Pancreas (tissue), 10 donors: ENCODE measurements at places on chromosomes 11 and 22.

- H3K27ac ChIP-seq, result no peak overlapping the region
- H3K4me1 ChIP-seq, result no peaks in the 10 kb centered on the region
- H3K27me3 ChIP-seq, result no peaks in the 10 kb centered on the region
Measured at GRCh38 chr11:112881461-112881860, 79.8 kb upstream of the NCAM1 start.

DNA sequence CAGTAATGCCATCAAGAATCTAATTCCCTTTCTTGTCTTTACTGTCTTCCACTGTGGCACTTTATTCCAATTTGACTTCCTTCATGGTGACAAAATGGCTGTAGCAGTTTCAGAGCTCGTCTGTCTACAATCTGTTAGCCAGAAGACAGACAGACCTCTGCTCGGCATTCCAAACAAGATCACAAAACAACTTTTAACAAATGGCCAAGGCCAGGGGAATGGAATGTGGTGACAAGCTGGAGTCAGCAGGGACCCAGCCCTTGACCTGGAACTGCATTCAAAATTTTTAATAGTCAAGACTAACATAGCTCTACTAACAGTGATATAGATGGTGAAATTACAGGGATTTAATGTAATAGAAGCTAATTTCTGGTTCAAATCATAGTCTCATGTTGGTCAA lies 637.2 kb downstream of the ETS1 start:
- H3K27ac ChIP-seq, result no peak overlapping the region
- no peaks in the 10 kb centered on the region for H3K4me1 ChIP-seq
- H3K36me3 ChIP-seq, result no peaks in the 10 kb centered on the region
- H3K4me3 ChIP-seq, result no peak overlapping the region
- no peaks in the 10 kb centered on the region for H3K27me3 ChIP-seq

- DNase-seq, result no peak
- no peaks in the 10 kb centered on the region for H3K36me3 ChIP-seq
- no peak overlapping the region for H3K27ac ChIP-seq
- H3K27me3 ChIP-seq, result no peaks in the 10 kb centered on the region
- no peak overlapping the region for H3K4me3 ChIP-seq
- no peaks in the 10 kb centered on the region for H3K4me1 ChIP-seq
Measured at GRCh38 chr11:75743711-75744563, 24.6 kb upstream of the DGAT2 start.

DNA sequence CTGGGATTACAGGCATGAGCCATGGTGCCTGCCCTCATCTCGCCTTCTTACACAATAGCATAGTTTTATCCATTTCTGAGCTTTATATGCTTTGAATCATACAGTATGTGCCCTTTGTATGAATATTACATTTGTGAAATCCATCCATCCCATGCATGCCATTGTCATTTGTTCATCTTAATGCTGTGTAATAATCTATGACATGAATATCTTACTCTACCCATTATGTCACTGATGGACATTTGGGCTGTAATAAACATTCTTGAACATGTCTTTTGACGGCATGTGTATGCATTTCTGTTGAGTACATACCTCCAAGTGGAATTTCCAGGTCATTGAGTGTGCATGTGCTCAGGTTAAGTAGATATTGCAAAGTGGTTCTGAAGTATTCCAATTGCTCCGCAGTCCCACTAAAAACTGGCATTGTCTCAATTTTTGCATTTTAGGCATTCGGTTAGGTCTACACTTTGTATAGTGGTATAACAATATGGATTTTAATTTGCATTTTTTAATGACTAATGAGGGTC lies 339.3 kb upstream of the SYN3 start:
- no peaks in the 10 kb centered on the region for H3K27me3 ChIP-seq
- no peak overlapping the region for H3K27ac ChIP-seq
- DNase-seq, result no peak
- no peak overlapping the region for H3K4me3 ChIP-seq
- H3K36me3 ChIP-seq, result no peaks in the 10 kb centered on the region
- no peaks in the 10 kb centered on the region for H3K4me1 ChIP-seq

GRCh38 chr11:111694851-111695250 lies 71.3 kb downstream of the PPP2R1B start:
- no peaks in the 10 kb centered on the region for H3K27me3 ChIP-seq
- DNase-seq, result no peak
- H3K36me3 ChIP-seq, result no peaks in the 10 kb centered on the region
- H3K27ac ChIP-seq, result no peak overlapping the region
- no peak overlapping the region for H3K4me3 ChIP-seq
- peaks cover 10% of the 10 kb centered on the region for H3K4me1 ChIP-seq

DNA sequence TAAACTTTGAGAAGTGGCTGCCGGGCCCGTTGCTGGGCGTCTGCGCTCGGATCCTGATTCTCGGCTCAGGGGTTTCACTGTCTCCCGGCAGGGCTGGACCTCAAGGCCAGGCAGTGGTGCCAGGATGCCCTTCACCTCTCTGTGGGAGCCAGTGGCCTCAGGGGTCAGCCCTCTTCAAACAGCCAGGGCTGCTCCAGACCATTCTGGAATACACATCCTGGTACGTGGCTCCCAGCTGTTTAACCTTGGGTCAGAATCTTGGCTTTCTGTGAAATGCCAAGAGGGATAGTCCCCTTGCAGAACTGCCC lies 70.5 kb downstream of the MPPED1 start:
- peak; percentile 47 for DNase-seq
- no peak overlapping the region for H3K4me3 ChIP-seq
- H3K27me3 ChIP-seq, result peaks cover 4% of the 10 kb centered on the region
- H3K4me1 ChIP-seq, result no peaks in the 10 kb centered on the region
- H3K27ac ChIP-seq, result no peak overlapping the region

DNA sequence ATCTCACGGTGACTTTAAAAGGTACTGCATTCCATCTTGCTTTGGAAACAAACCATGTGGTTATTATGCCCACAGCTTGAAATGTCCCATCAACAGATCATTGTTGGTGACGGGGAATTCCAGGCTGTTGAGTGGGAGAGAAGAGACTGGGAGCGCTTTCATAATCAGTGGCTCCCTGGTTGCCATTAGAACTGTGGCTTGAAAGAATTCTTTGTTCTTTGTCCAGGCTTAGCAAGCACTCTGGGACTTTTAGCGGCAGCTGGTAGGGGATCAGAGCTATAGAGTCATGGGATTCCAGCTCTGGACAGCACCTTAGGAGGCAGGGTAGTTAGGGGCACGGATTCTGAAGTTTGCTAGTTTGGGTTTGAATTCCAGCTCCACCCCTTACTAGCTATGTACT lies 22.0 kb downstream of the MMP20 start:
- DNase-seq, result no peak
- H3K4me3 ChIP-seq, result no peak overlapping the region
- H3K4me1 ChIP-seq, result no peaks in the 10 kb centered on the region
- H3K36me3 ChIP-seq, result no peaks in the 10 kb centered on the region

- H3K27me3 ChIP-seq, result no peaks in the 10 kb centered on the region
- DNase-seq, result peak; percentile 88
Measured at GRCh38 chr11:1300569-1301187, 8.8 kb downstream of the TOLLIP start.

GRCh38 chr11:40186437-40187263 lies 1272.8 kb downstream of the LRRC4C start:
- peaks cover 3% of the 10 kb centered on the region for H3K4me1 ChIP-seq
- no peak overlapping the region for H3K4me3 ChIP-seq
- DNase-seq, result no peak

DNA sequence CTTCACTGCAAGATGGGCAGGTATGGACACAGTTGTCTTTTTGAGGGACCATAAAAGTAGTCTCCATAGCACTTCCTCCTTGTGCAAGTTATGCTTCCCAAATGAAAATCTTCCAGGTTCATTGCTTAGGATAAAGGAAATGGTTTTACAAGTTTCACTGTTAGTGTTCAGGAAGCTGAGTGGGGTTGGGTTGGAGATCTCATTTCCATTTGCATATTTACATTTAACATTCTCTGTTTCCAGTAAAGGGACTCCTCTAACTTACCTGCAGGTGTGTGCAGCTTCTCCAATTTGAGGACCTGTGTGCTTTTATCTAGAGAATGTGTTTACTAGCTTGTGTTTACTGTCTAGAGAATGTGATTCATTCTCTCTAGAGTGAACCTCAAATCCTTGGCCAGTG lies 141.3 kb upstream of the POU2AF2 start:
- no peaks in the 10 kb centered on the region for H3K36me3 ChIP-seq
- no peaks in the 10 kb centered on the region for H3K4me1 ChIP-seq
- H3K27ac ChIP-seq, result no peak overlapping the region

DNA sequence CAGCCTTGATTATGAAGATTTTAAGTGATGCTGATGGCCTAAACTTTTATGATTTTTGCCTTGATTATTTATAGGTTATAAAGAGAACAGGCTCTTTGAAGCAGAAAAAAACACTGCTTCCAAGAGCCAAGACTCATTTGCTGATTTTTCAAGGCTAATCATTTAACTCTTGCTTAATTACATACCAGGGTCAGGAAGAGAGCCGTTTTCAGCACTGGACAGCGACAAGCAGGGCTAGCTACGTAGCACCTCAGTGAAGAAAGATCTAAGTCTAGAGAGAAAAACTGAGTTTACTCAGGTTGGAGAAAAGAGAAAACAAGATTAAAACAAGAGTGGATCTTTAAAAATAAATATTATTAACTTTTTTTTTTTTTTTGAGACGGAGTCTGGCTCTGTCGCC lies 615.4 kb upstream of the B3GAT1 start:
- no peak overlapping the region for H3K4me3 ChIP-seq
- DNase-seq, result peak; percentile 11
- H3K4me1 ChIP-seq, result no peaks in the 10 kb centered on the region
- H3K27ac ChIP-seq, result no peak overlapping the region

- H3K27me3 ChIP-seq, result no peaks in the 10 kb centered on the region
- no peak overlapping the region for H3K27ac ChIP-seq
- no peaks in the 10 kb centered on the region for H3K4me1 ChIP-seq
- H3K36me3 ChIP-seq, result no peaks in the 10 kb centered on the region
- no peak overlapping the region for H3K4me3 ChIP-seq
Measured at GRCh38 chr22:48338793-48339705, 1488.6 kb downstream of the BRD1 start.

GRCh38 chr11:6206456-6207180 lies 1.3 kb downstream of the C11orf42 start:
- DNase-seq, result no peak
- H3K36me3 ChIP-seq, result no peaks in the 10 kb centered on the region
- H3K4me3 ChIP-seq, result no peak overlapping the region
- H3K4me1 ChIP-seq, result no peaks in the 10 kb centered on the region

DNA sequence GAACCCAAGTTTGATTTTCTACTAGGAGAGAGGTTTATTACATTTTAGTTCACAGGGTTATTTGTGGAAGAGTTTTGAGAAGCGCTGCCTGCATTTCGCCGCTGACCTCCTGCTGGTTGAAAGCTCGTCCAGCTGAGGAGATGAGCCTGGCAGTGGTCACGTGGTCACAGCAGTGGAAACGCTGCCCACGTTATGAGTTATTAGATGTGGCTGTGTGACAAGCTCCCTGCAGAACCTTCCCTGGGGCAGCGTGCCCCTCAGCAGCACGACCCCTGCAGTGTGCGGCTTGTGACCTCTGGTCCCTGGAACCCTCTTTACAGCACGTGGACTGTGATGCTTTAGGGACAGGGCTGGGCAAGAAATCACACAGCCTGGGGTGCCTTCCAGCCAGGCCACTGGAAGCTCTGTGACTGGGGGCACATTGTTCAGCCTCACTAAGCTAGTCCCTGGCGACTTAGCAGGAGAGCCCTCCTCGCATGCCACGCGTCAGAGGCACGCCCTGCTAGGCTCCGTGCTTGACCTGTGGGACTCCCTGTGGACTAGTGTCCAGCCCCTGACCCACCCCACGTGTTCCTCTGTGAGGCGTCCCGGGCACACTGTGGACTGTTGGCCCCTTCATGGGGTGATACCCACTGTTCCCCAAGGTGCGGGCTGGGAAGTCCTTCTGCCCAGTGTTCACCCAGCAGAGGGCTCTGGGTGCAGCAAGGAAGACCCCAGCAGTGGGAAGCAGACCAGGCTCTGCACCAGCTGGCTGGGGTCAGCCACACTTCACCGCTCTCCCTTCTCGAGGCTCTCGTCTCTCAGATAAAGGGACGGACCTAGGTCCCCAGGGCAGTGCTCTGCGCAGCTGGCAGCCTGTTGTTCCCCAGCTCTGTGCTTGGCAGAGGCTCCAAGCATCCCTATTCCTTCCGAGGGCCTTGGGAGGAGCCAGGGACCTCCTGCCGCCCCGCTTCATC lies 349.5 kb downstream of the TBC1D22A start:
- no peak for DNase-seq
- H3K4me1 ChIP-seq, result peaks cover 9% of the 10 kb centered on the region
- no peak overlapping the region for H3K4me3 ChIP-seq

DNA sequence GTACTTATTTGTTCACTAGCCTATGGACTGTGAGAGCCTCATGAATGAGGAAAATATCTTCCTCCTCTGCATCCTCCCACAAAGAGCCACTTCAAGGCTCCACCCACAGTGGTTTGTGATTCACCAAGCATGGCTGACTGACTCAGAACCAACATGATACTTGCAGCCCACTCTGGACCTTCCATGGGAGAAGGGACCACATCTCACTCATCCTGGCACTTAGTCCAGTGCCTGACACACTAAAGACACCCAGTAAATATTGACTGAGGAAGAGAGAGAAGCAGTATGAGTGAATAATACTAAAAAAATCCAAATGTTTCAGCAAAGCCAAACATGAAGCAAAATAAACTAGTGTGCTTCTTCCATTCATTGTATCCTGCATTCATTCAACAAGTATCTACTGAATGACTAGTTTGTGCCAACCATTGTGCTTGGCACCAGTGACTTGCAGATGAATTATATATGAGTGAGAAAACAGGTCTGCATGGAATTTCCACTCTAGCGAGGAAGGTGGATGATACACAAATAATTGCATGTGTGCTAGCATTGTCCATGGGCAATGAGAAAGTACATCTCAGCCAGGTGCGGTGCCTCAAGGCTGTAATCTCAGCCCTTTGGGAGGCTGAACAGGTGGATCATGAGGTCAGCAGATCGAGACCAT lies 54.9 kb upstream of the BLID start:
- H3K4me3 ChIP-seq, result no peak overlapping the region
- no peaks in the 10 kb centered on the region for H3K4me1 ChIP-seq
- no peak overlapping the region for H3K27ac ChIP-seq
- no peaks in the 10 kb centered on the region for H3K27me3 ChIP-seq
- H3K36me3 ChIP-seq, result no peaks in the 10 kb centered on the region

DNA sequence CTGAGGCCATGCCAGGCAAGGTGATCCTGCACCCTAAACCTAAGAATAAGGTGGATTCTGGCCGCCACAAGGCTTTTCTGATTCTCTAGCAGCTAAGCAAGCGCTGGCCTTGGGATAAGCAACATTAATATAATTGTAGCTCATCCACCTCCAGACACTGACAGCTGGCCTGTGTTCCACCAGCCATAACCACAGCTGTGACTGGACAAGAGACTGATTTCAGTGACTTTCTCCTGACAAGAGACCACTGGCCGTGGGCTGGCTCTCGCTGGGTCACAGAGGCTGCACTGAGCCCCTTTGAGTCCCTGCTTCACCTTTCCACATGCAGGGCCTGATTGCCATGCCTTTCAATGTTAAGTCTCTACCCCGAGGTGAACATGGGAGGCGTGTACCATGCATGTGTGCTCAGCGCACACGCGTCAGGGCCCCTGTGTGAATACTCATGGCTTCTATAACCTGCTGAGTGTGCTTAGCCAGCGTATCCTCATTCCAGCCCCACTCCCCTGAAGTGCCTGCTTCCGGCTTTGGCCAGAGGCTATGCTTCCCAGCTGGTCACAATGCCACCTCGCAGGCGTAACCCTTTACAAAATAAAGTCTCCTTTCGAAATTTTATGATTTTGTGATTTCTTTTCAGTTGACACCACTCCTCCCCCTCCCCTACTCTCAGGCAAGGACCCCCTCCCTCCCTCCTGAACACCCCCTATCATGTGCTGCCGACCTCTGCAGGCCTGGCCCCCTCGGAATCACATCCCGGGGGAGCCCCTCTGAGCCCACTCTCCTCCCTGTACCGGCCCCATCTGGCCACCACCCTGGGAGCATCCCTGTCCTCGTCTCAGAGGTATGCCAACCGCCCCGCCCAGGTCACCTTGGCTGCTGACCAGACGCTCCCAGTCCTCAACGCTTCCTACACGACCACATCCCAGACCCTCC lies 128.1 kb downstream of the CTTN start:
- H3K27ac ChIP-seq, result no peak overlapping the region
- H3K27me3 ChIP-seq, result no peaks in the 10 kb centered on the region
- no peak overlapping the region for H3K4me3 ChIP-seq
- H3K4me1 ChIP-seq, result no peaks in the 10 kb centered on the region
- H3K36me3 ChIP-seq, result no peaks in the 10 kb centered on the region
- peak; percentile 42 for DNase-seq
